IPS DF 6.9 (cell line): ENCODE measurements at places on chromosomes 5 and 9.
A peak's percentile ranks its signal among the peaks of the same experiment; 100 is the strongest.

GRCh38 chr9:132768932-132769905 is 99.0 kb downstream of the GTF3C4 start:
- no peaks in the 10 kb centered on the region for H3K27me3 ChIP-seq
- peak overlapping the region; percentile 59; the same call in 1 of the 2 replicates for H3K4me3 ChIP-seq
- peak; percentile 48 for DNase-seq
- H3K36me3 ChIP-seq = no peaks in the 10 kb centered on the region

DNA sequence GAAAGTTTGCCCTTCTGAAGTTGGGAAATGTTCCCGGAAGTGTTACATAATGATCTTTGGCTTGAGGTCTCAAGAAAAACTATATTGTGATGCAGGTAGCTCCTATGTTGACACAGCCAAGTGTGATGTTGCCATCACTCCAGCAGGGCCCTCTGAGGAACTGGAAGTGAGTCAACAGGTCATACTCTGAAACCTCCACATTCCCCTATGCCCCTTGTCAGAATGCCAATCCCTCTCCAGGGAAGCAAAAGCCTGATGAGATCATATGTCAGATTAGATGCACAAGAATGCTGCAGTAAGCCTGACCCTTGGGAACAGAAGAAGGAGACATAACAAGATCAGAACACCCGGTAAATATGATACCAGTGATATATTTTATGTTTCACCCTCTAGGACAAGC is 66.8 kb upstream of the ITGA2 start:
- H3K4me3 ChIP-seq = no peak overlapping the region
- H3K4me1 ChIP-seq = no peaks in the 10 kb centered on the region
- H3K36me3 ChIP-seq = no peaks in the 10 kb centered on the region
- DNase-seq = no peak

GRCh38 chr9:106864373-106865143 is 1.6 kb downstream of the ZNF462 start:
- H3K4me1 ChIP-seq = peaks cover 3% of the 10 kb centered on the region; the same call in 1 of the 2 replicates
- no peak overlapping the region for H3K27ac ChIP-seq
- no peaks in the 10 kb centered on the region for H3K27me3 ChIP-seq
- H3K4me3 ChIP-seq = peak overlapping the region; percentile 79; the same call in 1 of the 2 replicates
- H3K36me3 ChIP-seq = no peaks in the 10 kb centered on the region

DNA sequence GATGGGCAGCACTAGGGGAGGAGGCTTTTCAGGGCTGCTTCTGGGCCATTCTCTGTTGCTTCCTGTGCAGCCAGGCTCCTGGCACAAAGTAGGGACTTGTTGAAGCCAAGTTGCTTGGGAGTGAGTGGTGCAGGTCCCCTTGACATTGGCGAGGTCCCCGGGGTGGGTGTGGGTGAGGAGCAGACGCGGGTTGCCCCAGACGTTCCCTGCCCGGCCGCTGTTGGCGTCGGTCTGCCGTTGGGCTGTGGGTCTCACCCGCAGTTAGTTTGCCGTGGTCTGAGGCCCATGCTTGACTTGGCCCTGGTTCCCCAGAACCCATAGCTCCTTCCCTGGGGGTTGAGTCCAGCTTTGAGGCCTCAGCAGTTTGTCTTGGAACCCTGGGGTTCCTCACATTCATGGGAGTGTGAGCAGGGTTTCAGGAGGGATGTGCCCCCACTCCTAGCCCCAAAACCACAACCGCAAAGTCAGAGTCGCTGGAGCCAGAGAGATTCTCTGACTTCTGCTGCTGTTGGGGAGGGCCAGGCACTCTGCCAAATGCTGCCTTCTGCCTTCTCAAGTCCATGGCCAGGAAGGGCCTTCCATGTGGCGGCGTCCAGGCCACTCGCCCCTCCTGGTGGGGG is 77.5 kb downstream of the RXRA start:
- H3K4me3 ChIP-seq = no peak overlapping the region
- DNase-seq = no peak
- no peak overlapping the region for H3K27ac ChIP-seq
- no peaks in the 10 kb centered on the region for H3K27me3 ChIP-seq

DNA sequence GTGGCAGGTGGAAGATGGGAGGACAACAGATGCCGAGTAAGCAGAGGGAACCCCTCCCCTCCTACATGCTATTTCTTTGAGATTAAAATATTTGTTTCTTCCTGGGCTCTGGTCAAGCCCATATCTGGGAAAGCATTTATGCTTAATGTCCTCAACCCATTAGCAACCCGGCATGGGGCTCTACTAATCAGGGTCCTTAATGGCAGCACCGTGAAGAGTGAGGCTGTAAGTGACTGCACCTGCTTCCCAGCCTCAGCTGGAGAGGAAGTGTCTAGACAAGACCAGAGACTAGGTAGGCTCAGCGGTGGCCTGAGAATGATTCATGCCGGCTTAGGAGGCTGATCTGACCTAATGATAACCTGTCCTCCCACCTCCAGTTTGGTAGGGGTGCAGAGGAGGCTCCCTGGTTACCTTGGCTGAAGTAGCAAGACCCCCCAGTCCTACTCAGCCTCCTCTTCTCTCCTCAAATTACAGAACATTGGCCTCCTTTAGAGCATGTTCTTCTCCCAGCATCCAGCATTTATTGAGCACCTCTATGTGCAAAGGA is 61.3 kb upstream of the HSPA9 start:
- no peak overlapping the region for H3K27ac ChIP-seq
- peaks cover 2% of the 10 kb centered on the region; the same call in 1 of the 2 replicates for H3K4me1 ChIP-seq
- DNase-seq = no peak
- H3K4me3 ChIP-seq = no peak overlapping the region
- H3K36me3 ChIP-seq = no peaks in the 10 kb centered on the region
- no peaks in the 10 kb centered on the region for H3K27me3 ChIP-seq

GRCh38 chr9:138007566-138007917 is 130.0 kb downstream of the CACNA1B start:
- no peaks in the 10 kb centered on the region; the same call in 1 of the 2 replicates for H3K36me3 ChIP-seq
- H3K27me3 ChIP-seq = no peaks in the 10 kb centered on the region
- DNase-seq = no peak
- H3K27ac ChIP-seq = no peak overlapping the region
- H3K4me1 ChIP-seq = no peaks in the 10 kb centered on the region

DNA sequence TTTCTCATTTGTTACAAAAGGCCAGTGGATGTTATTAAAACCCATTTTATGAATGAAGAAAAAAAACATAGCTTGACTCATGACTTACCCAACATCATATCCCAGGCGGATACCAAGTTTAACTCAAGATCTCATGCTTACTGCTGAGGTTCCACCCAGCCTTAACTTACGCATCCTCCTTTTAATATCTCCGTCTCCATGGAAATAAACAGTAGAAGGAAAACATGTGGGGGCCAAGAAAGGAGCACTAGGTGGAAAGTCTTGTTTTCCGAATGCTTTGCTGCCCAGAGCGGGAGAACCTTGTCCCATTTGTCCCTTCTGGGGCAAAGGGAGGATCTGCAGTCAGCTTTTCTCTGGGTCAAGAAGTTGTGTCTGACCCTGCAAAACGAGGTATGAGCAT is 44.1 kb downstream of the ANGPTL2 start:
- H3K4me3 ChIP-seq = no peak overlapping the region
- no peaks in the 10 kb centered on the region for H3K27me3 ChIP-seq
- no peaks in the 10 kb centered on the region; the same call in 1 of the 2 replicates for H3K36me3 ChIP-seq

DNA sequence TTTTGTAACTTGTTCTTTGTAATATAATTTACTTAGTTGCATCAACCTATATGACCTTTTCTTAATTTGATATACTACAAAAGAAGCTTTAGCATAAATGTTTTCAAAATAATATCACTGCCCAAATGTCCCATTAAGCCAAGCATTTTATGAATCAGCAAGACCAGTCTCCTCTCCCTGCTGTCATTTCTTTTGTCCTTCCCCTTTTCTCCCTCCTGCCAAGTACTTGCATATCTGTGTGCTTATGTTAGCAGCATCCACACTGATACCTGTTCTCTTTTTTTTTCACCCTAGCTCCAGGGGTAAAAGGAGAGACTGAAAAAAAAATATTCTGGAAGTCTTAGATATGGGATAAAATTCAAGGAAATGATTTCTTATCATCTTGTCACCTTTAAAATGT is 69.7 kb downstream of the ZSWIM6 start:
- no peaks in the 10 kb centered on the region for H3K27me3 ChIP-seq
- H3K36me3 ChIP-seq = no peaks in the 10 kb centered on the region
- no peaks in the 10 kb centered on the region for H3K4me1 ChIP-seq
- no peak for DNase-seq

- H3K4me3 ChIP-seq = no peak overlapping the region
- 0 out of 2 replicates have a peak, but pooled peaks cover 1% of the 10 kb centered on the region for H3K4me1 ChIP-seq
- H3K27me3 ChIP-seq = no peaks in the 10 kb centered on the region
These were observed 135.5 kb downstream of the CEMIP2 start for GRCh38 chr9:71632776-71633175.

DNA sequence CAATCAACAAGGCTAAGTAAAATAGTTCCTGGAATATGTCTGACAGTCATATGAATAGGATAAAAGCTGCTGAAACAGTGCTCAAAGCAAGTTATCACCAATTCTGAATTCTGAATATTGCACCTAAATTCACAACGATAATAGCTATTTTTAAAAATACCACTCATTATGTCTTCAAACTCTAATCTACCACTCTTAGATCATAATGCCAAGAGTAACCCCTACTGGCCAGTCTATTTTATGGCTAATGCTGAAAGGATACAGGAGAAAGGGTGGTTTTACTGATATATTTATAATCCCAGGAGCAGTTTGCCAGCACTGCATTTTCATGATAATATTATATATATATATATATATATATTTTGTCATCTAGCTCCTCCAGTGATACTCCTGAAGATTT is 232.8 kb downstream of the PDE4D start:
- no peak overlapping the region for H3K4me3 ChIP-seq
- no peaks in the 10 kb centered on the region for H3K36me3 ChIP-seq
- DNase-seq = no peak
- no peaks in the 10 kb centered on the region for H3K4me1 ChIP-seq
- H3K27ac ChIP-seq = no peak overlapping the region

- no peak overlapping the region for H3K4me3 ChIP-seq
- peak; percentile 55 for DNase-seq
- H3K27ac ChIP-seq = no peak overlapping the region
- H3K4me1 ChIP-seq = peaks cover 13% of the 10 kb centered on the region
These were observed 43.0 kb downstream of the PRRC2B start for GRCh38 chr9:131436865-131437271.

GRCh38 chr5:78295035-78295961 is 800 bp upstream of the AP3B1 start:
- H3K4me1 ChIP-seq = no peaks in the 10 kb centered on the region
- no peak for DNase-seq
- H3K36me3 ChIP-seq = no peaks in the 10 kb centered on the region
- H3K4me3 ChIP-seq = peak overlapping the region; percentile 77; the same call in 1 of the 2 replicates
- no peak overlapping the region for H3K27ac ChIP-seq
- H3K27me3 ChIP-seq = no peaks in the 10 kb centered on the region

DNA sequence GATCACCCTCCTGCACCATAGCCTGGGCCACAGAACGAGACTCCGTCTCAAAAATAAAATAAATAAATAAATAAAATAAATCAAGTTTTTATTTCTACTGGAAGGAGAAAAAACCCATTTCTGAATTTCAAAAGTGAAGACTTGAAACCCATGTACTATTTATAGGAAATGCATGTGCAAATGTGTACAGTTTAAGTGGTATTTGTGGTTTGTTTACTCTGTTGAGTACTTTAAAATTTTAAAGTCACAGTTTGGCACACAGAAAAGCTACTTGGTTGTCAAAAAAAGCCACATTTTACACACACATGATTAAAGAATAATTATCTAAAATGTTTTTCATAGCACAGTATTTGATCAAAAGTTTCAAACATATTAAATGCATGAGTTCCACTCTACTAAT is 43.6 kb downstream of the NR3C1 start:
- no peak overlapping the region for H3K4me3 ChIP-seq
- H3K36me3 ChIP-seq = no peaks in the 10 kb centered on the region
- DNase-seq = no peak
- H3K27me3 ChIP-seq = no peaks in the 10 kb centered on the region
- no peak overlapping the region for H3K27ac ChIP-seq
- H3K4me1 ChIP-seq = no peaks in the 10 kb centered on the region

GRCh38 chr5:82397741-82398320 is 119.7 kb upstream of the RPS23 start:
- peaks cover 3% of the 10 kb centered on the region for H3K4me1 ChIP-seq
- H3K27ac ChIP-seq = no peak overlapping the region
- DNase-seq = no peak
- no peaks in the 10 kb centered on the region for H3K27me3 ChIP-seq
- no peak overlapping the region for H3K4me3 ChIP-seq

DNA sequence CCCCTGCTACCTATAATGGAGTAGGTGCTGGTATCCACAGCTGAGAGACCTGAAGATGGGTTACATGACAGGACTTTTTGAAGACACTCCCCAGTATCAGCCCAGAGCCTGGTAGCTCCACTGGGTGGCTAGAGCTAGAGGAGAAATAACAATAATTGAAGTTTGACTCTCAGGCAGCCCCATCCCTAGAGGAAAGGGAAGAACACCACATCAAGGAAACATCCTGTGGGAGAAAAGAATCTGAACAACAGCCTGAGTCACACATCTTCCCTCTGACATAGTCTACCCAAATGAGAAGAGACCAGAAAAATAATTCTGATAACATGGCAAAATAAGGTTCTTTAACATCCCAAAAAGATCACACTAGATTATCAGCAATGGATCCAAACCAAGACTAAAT is 432.1 kb downstream of the CDH18 start:
- no peak for DNase-seq
- no peak overlapping the region for H3K27ac ChIP-seq
- H3K36me3 ChIP-seq = no peaks in the 10 kb centered on the region
- no peak overlapping the region for H3K4me3 ChIP-seq
- no peaks in the 10 kb centered on the region for H3K27me3 ChIP-seq
- H3K4me1 ChIP-seq = no peaks in the 10 kb centered on the region

DNA sequence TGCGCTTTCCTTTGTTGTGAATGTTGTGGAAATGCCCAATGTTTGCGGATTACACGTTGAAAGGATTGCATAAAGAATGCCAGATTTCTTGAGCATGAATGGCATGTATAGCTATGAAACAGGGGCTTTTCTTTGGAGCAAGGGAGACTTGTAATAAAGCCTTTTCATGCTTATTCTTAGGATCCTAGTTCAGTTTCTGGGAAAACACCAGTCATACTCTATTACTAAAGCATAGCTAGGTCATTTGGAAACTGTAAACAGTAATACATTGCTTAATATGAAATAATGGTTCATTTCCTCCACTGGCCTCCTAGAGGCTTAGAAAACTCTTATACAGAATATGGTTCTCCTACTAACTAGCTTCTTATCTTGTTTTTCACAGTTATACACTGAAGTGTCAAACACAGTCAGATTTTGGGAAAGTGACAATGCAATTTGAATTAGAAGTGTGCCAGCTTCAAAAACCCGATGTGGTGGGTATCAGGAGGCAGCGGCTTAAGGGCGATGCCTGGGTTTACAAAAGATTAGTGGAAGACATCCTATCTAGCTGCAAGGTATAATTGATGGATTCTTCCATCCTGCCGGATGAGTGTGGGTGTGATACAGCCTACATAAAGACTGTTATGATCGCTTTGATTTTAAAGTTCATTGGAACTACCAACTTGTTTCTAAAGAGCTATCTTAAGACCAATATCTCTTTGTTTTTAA is 104.2 kb downstream of the MELK start:
- no peak overlapping the region for H3K27ac ChIP-seq
- no peaks in the 10 kb centered on the region for H3K27me3 ChIP-seq
- no peak for DNase-seq
- H3K4me1 ChIP-seq = no peaks in the 10 kb centered on the region
- H3K36me3 ChIP-seq = no peaks in the 10 kb centered on the region; the same call in 1 of the 2 replicates
- no peak overlapping the region for H3K4me3 ChIP-seq

GRCh38 chr5:131794586-131794985 is 2.2 kb downstream of the FNIP1 start:
- H3K27ac ChIP-seq = no peak overlapping the region
- no peak for DNase-seq
- no peaks in the 10 kb centered on the region for H3K4me1 ChIP-seq
- H3K27me3 ChIP-seq = no peaks in the 10 kb centered on the region
- H3K4me3 ChIP-seq = no peak overlapping the region
- no peaks in the 10 kb centered on the region for H3K36me3 ChIP-seq
